Caki2 (cell line): ENCODE measurements at places on chromosomes 7 and 10. TPM values are rescaled to one million over a fixed set of nuclear protein-coding genes. Genes with fewer than 3 reads are reported as not detected.

The DENND11 gene
- total RNA-seq: 1.6 and 1.7 TPM in 2 replicates

The AGAP5 gene
- 3.5 TPM in 1 of 2 replicates, not detected in the other for total RNA-seq

The CPA1 gene
- not detected in 2 replicates for total RNA-seq

The PLEKHA8 gene
- total RNA-seq: 6.3 and 19.3 TPM in 2 replicates

The TMEM236 gene
- 0.14 TPM in 1 of 2 replicates, not detected in the other for total RNA-seq

The VSIR gene
- 11.7 and 11.8 TPM in 2 replicates for total RNA-seq

The NSUN6 gene
- 1.0 and 3.6 TPM in 2 replicates for total RNA-seq

The CHRM2 gene
- total RNA-seq: not detected in 2 replicates

The PITX3 gene
- not detected in 2 replicates for total RNA-seq
